Stimulated activated CD4-positive, alpha-beta T cell treated with anti-CD3 and anti-CD28 coated beads, Interleukin-1b, Interleukin-23, amount 100 ng/mL, for 1 hour (primary cell): ENCODE measurements at places on chromosomes 5 and 9.

DNA sequence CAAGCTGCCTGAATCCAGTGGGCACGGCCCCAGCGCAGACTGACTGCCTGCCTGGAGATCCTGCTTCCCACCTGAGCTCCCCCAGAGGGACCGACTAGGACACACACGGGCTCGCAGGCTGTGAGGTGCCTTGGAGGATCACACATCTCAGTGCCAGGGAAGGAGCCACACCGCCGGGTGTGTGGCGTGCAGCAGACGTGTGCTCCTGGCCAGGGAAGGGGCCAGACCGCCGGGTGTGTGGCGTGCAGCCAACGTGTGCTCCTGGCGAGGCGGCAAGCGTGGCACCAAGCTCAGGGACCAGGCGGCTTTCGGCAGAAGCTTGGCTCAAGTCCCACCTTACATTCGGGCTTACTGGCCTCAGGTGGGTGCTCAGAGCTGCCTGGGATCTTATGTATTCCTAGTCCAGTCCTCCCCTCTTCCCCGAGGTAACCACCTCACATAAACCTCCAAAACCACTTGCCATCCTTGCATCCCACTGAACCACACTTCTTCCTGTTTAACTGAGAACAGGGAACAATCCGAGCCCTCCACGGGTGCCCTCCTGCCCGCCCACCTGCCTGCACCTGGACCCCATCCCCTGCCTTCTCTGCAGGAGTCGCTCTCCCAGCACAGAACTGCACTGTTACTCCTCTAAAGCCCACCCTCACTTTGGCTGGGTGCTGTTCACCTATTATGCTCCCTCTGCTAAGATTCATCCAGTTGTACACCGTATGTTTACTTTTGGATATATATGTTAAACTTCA lies 22.4 kb upstream of the MRNIP start:
- no peak for DNase-seq

DNA sequence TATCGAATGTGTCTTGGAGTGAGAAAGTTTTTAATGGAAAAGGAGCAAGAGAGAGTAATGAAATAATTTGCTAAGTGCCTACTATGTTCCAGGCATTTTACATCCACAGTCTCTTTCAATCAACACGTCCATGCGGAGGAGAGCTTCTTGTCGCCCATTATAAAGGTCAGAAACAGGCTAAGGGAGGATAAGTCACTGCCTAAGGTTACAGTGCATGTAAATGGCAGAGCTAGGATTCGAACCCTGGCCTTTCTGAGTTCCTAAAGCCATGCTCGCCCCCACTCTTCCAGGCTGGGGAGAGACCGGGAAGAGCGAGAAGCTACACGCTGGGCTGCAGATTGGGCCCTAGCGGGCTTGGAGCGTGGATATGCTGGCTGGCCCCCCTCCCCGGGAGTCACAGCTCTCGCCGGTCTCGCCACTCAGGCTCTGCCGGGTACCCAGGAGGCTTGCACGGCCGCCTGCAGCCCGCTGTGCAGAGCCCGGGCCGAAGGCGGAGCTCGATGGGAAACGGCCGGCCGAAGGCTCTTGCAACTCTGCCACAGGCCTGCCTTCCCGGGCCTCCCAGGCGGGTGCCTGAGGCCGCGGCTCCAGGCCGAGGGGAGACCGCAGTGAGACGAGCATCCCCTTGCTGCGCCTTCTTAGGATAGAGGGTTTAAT lies 775 bp upstream of the LHX2 start:
- DNase-seq: no peak

- DNase-seq: no peak
These were observed 39.8 kb downstream of the SRD5A1 start for GRCh38 chr5:6673031-6673430.

DNA sequence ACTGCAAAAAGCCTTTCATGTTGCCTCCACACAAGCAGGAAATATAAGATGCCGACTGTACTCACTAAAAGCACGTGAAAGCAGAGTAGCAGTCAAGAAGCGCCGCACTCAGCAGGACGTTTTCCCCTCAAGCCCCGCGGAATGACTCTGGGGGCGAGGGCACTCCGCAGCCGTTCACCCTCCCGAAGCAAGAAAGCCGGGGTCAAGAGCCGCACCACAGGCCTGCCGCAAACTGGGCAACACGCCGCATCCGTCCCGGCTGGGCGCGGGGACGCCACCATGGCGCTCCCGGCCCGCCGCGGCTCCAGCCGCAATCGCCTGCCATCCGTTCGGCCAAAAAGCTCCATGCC lies 364 bp downstream of the RPS6 start:
- peak; percentile 0 for DNase-seq

DNA sequence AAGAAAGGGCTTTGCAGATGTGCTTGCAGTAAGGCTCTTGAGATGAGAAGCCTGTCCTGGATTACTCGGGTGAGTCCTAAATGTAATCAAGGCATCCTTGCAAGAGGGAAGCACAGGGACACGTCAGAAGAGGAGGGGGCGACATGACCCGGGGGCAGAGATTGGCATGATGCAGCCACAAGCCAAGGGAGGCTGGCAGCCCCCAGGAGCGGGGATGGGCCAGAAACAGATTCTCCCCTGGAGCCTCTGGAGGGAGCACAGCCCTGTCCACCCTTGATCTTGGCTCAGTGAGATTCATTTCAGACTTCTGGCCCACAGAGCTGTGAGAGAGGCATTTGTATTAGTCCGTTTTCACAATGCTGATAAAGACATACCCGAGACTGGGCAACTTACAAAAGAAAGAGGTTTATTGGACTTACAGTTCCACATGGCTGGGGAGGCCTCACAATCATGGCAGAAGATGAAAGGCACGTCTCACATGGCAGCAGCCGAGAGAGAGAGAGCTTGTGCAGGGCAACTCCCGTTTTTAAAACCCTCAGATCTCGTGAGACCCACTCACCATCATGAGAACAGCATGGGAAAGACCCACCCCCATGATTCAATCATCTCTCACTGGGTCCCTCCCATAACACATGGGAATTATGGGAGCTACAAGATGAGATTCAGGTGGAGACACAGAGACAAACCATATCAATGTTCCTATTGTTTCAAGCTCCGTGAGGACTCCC lies 76.1 kb downstream of the ADAMTS2 start:
- no peak for DNase-seq

DNA sequence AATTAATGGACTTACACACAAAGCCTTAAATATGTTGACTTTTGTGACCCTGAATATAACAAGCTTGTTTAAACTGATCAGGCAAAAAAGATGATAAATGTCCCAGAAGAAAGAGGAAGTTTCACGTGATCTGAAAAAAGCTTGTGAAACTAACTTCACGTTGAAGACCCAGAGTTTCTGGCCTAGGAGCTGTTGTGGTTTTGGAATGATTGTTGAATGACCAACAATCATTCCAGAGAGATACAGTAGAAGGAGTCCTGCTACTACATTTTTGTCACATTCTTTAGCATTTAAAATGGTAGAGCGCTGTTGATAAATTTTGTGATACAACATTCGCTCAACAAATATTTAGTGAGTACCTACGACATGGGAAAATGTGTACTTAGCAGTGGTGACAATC lies 143.1 kb upstream of the FBN2 start:
- DNase-seq: no peak

GRCh38 chr9:70044490-70045307 lies 1.1 kb downstream of the MAMDC2 start:
- no peak for DNase-seq

- DNase-seq: no peak
These were observed 308.0 kb upstream of the PUM3 start for GRCh38 chr9:3151672-3152576.

- peak; percentile 34 for DNase-seq
These were observed 21.0 kb downstream of the EXOC3 start for GRCh38 chr5:463952-464351.

DNA sequence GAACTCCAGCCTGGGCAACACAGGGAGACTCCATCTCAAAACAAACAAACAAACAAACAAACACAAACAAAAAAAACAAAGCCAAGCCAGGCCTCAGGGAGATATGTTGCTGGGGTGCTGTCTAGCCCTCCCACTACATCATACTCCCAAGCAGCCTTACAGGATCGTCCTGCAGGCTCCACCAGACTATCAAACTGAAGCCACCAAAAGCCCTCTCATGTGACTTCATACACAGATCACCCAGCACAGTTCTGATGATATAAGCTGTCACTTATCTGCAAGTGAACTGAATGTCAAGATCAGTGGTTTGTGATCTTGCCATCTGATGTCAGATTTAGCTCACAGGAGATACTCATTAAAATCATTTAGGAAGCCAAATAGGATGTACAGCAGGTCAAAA lies 43.3 kb downstream of the WDR41 start:
- no peak for DNase-seq

- no peak for DNase-seq
These were observed 12.1 kb upstream of the PCDHB1 start for GRCh38 chr5:141039061-141039460.

DNA sequence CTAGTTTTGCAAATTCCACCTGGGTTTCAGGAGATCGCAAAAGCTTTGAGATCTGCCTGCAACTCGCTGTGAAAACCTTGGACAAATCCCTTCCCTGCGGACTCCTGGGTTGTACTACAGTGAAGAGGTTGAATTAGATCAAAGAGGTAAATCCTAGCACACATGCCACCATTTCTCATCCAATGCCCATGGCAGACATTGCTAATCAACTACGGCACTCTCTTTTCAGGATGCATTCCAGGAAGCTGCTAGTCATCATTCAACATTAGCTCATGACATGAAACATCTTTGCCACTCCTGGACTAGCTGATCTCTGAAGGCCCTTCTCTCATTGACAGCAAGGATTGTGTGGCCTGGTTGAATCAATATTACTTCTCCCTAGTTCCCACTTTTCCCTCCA lies 46.1 kb downstream of the PCDH1 start:
- DNase-seq: no peak

- DNase-seq: no peak
These were observed 256.2 kb downstream of the ZSWIM6 start for GRCh38 chr5:61588216-61588615.

GRCh38 chr5:150500328-150500841 lies 7.5 kb upstream of the NDST1 start:
- no peak for DNase-seq

DNA sequence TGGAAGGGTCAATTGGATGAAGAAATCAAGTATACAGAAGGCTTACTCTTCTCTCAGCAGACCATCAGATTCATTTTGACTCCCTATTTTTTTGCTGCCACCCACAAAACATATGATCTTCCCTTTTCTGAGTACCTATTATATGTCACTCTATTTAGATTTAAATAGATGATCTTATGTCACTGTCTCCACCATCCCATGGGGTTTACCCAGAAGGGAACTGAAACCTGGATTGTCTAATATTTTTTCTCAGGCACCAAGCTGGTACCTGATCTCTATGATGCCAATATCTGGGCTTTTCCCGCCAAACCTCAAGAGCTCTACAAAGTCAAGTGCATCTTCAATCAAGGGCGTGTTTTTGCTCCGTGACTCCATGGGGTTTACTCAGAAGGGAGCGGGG lies 118.7 kb downstream of the GAS1 start:
- no peak for DNase-seq

GRCh38 chr9:70510157-70510770 lies 95.8 kb upstream of the KLF9 start:
- DNase-seq: no peak

- no peak for DNase-seq
These were observed 2.7 kb upstream of the ANXA2R start for GRCh38 chr5:43042626-43043399.

DNA sequence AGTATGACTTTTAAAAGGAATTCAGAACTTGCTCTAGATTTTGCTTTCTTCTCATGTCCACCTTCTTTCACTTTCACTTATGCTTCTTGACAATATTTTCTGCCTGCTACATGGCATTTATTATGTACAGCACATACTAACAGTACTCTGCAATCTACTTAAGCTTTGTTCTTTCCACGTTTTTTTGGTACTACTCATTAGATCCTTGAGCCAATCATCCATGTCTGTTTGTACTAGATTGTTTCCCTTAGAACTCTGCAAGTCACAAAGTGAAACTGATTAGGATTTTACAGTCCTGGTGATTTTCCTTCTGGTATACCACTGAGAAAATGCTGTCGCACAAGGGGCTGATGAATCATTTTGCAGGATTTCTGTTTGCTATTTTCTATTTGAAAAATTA lies 78.3 kb downstream of the PARP8 start:
- no peak for DNase-seq

DNA sequence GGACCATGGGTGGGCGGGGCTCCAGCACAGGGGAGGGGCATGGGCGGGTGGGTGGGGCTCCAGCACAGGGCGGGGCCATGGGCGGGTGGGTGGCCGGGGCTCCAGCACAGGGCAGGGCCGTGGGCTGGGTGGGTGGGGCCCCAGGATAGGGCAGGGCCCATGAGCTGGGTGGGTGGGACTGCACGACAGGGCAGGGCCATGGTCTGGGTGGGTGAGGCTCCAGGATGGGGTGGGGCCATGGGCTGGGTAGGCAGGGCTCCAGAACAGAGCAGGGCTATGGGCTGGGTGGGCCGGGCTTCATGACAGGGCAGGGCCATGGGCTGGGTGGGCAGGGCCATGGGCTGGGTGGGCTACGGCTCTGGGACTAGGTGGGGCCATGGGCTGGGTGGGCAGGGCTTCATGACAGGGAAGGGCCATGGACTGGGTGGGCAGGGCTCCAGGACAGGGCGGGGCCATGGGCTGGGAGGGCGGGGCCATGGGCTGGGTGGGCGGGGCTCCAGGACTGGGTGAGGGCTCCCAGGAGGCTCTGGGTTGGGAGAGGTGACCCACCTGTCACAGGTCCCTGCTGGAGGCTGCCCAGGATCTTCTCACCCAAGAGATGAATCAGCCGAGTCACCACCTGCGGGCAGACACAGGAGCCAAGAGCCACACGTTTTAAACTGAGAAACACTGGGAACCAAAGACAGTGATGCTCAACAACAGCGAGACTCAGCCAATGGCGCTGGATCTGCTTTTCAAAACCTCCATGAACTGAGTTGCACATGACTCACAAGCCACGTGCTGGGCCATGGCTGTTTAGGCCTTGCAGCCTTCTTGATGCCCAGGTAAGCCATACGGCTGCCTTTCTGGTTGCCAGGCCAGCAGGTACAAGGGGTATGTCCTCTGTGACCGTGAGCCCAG lies 33.6 kb upstream of the NSMF start:
- DNase-seq: no peak

DNA sequence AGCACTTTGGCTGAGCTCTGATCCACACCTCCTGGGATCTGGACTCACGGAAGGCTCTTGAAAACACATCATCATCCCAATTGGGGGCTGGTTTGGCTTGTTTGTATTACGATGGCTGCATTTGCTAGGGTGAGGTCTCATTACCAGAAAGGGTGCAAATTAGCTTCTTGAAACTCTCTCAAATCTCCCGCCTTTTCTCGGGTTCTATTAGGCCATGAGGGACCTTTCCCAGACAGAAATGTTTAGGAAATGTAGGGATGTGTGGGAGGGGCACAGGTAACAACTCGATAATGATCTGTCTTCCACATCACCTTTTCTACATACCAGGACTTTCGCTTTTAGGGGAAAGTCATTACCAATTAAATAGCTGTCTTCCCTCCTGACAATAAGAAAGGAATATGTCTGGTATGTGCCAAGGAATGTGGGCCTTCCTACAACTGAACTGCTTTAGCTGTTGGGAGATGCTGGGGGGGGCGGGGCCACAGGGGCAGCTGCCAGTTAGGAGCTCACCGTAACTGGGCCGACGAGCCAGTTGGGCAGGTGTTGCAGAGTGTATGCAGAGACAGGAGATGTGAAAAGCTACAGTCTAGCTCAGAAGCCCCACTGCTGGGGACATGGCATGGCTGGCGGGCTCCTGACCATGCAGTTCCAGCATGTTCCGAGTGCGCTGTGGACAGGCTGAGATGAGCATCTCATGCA lies 71.2 kb downstream of the AK8 start:
- no peak for DNase-seq

- no peak for DNase-seq
These were observed 167.8 kb downstream of the RASEF start for GRCh38 chr9:82894961-82895821.
